ENCODE measurements at places on chromosomes 2 and 18. TPM values are rescaled to one million over a fixed set of nuclear protein-coding genes. Genes with fewer than 3 reads are reported as not detected.

The AQP12A gene
- polyA plus RNA-seq = not detected

The ACAA2 gene
- 119 TPM for polyA plus RNA-seq

The CLEC4F gene
- polyA plus RNA-seq = 2.4 TPM

The SNTG2 gene
- polyA plus RNA-seq = 1.0 TPM

The PCARE gene
- 0.04 TPM for polyA plus RNA-seq

The CD8A gene
- polyA plus RNA-seq = 0.73 TPM

The OXER1 gene
- 1.2 TPM for polyA plus RNA-seq

DNA sequence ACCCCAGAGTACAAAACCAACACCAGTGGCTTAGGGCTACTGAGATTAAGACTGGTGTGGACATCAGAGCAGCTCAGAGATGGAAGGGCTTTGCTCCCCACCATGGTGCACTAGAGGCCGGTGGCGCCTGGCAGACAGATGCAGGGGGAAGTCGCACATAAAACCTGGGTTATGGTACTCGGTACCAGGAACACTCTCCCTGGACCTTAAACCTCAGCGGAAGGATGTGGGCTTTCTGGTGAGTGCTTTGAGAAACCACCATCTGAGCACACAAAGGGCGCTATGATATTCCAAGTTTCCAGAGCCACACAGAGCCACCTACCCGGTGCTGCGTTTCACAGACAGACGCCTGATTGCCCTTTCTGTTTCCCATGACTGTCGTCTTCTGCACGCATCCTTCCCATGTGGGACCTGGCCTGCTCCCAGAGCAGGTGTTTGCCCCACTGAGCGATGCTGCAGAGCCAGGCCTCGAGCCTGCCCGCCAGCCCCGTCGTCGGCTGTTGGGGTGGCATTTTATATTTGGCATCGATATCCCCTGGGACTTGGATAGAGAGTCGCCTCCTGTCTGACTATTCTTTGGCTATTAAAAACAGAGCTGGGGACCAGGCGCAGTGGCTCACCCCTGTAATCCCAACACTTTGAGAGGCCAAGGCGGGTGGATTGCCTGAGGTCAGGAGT, 89.5 kb upstream of the ODC1 start:
- no peaks in the 10 kb centered on the region for H3K36me3 ChIP-seq
- H3K4me1 ChIP-seq = no peaks in the 10 kb centered on the region
- H3K27me3 ChIP-seq = no peaks in the 10 kb centered on the region

- no peak for DNase-seq
- no peak overlapping the region for H3K4me3 ChIP-seq
These were observed 9.9 kb upstream of the GAREM2 start for GRCh38 chr2:26162963-26163362.

GRCh38 chr2:11420671-11421070, 45.3 kb downstream of the E2F6 start:
- no peak overlapping the region for H3K4me3 ChIP-seq
- H3K27ac ChIP-seq = peak overlapping the region; percentile 72
- no peaks in the 10 kb centered on the region for H3K27me3 ChIP-seq

DNA sequence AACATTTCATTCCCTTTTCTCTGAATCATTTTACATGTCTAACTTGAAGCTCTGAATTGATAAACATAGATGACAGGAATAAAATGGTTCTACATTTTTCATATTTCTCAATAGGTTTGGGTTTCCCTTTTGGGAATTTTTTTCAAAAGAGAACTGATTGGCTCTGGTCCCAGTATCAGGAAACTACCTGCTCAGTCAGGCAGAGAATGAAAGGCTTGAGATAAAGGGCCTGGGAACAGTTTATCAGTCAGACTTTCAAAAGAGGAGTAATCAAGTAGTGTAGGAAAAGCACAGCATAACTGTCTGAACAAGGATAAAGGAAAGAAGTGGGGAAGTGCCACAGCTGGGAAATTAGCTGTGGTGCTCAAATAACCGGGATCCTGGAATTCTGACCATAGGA, 28.3 kb upstream of the CCL20 start:
- DNase-seq = no peak
- no peak overlapping the region for H3K27ac ChIP-seq
- H3K27me3 ChIP-seq = peaks cover 7% of the 10 kb centered on the region
- H3K4me3 ChIP-seq = no peak overlapping the region

- no peaks in the 10 kb centered on the region for H3K36me3 ChIP-seq
- H3K4me1 ChIP-seq = no peaks in the 10 kb centered on the region
- H3K4me3 ChIP-seq = no peak overlapping the region
- H3K27me3 ChIP-seq = no peaks in the 10 kb centered on the region
- no peak for DNase-seq
These were observed 10.5 kb downstream of the CYP27A1 start for GRCh38 chr2:218792433-218792832.

DNA sequence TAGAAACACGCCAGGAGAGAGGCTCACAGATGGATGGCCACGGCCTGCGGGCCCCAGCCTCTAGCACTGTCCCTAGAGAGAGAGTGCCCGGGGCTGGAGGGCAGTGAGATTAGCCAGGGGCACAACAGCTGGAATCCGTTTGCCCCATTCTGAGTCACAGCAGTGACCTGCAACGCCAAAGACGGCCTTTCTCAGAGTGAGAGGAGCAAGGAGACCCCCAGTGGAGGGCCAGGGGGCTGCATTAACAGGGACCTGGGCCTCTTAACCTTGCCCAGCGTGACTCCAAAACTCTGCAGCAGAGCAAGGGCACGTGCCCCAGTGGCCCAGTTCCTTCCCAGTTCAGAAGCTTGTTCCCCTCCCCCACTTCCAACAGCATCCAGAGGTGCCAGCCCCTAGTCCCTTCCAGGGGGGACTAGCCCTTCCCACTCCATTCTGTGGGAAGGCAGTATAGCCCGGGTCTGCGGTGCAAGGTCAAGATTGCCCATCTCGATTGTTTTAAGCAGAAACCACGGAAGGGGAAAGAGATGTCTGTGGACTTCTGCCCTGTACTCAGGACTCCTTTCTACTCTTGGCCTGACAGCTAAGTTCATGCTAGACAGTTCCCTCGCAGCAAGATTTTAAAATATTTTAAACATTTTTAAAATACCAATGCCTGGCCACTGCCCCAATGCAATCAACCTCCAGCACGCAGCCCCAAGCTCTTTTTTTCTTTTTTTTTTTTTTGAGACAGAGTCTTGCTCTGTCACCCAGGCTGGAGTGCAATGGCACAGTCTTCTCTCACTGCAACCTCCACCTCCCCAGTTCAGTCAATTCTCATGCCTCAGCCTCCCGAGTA, 50.9 kb upstream of the BIN1 start:
- H3K4me1 ChIP-seq = no peaks in the 10 kb centered on the region
- H3K27me3 ChIP-seq = no peaks in the 10 kb centered on the region
- H3K27ac ChIP-seq = no peak overlapping the region

- no peak for DNase-seq
- H3K4me3 ChIP-seq = no peak overlapping the region
- H3K36me3 ChIP-seq = no peaks in the 10 kb centered on the region
- no peaks in the 10 kb centered on the region for H3K4me1 ChIP-seq
- H3K27ac ChIP-seq = no peak overlapping the region
These were observed 71.2 kb downstream of the KCNG2 start for GRCh38 chr18:79868811-79869541.

- H3K4me1 ChIP-seq = peaks cover 20% of the 10 kb centered on the region
- peaks cover 4% of the 10 kb centered on the region for H3K36me3 ChIP-seq
- DNase-seq = no peak
- H3K27me3 ChIP-seq = no peaks in the 10 kb centered on the region
- peak overlapping the region; percentile 85 for H3K4me3 ChIP-seq
These were observed 1.4 kb downstream of the EHBP1 start for GRCh38 chr2:62706721-62707521.

GRCh38 chr2:133716166-133716565, 147.9 kb upstream of the NCKAP5 start:
- no peaks in the 10 kb centered on the region for H3K36me3 ChIP-seq
- no peak for DNase-seq
- no peaks in the 10 kb centered on the region for H3K27me3 ChIP-seq
- H3K4me1 ChIP-seq = no peaks in the 10 kb centered on the region
- H3K4me3 ChIP-seq = no peak overlapping the region

- H3K27ac ChIP-seq = no peak overlapping the region
- H3K36me3 ChIP-seq = no peaks in the 10 kb centered on the region
- H3K27me3 ChIP-seq = no peaks in the 10 kb centered on the region
- no peak overlapping the region for H3K4me3 ChIP-seq
- H3K4me1 ChIP-seq = peaks cover 13% of the 10 kb centered on the region
These were observed 58.9 kb upstream of the GATA6 start for GRCh38 chr18:22110461-22110924.

DNA sequence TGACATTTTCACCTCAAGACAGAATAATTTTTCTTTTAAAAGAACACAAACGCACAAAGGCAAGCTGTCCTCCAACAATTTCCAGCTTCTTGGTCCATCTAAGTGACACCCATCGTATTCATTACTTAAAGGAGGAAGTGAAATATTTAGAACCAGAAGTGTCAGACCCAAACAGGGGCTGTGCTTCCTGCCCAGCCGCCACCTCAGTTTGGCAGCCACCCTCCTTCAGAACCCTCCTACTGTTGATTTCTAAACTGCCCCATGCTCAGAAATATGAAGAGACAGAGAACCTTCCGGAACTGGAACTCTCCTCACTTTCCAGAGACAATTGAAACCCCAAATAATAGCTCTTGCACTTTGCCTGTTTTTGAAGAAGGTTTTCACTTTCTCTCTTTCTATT, 734.8 kb upstream of the SALL3 start:
- H3K4me1 ChIP-seq = no peaks in the 10 kb centered on the region
- H3K36me3 ChIP-seq = no peaks in the 10 kb centered on the region
- H3K4me3 ChIP-seq = no peak overlapping the region
- no peak overlapping the region for H3K27ac ChIP-seq

- H3K27ac ChIP-seq = no peak overlapping the region
- no peak for DNase-seq
- H3K27me3 ChIP-seq = peaks cover 12% of the 10 kb centered on the region
- no peak overlapping the region for H3K4me3 ChIP-seq
- no peaks in the 10 kb centered on the region for H3K4me1 ChIP-seq
These were observed 208.7 kb downstream of the CLIP4 start for GRCh38 chr2:29323961-29324360.

GRCh38 chr2:98161186-98161585, 74.2 kb downstream of the VWA3B start:
- H3K27me3 ChIP-seq = no peaks in the 10 kb centered on the region
- H3K27ac ChIP-seq = peak overlapping the region; percentile 79
- no peak overlapping the region for H3K4me3 ChIP-seq
- H3K4me1 ChIP-seq = peaks cover 75% of the 10 kb centered on the region

- H3K4me3 ChIP-seq = no peak overlapping the region
- DNase-seq = no peak
- no peaks in the 10 kb centered on the region for H3K27me3 ChIP-seq
- H3K27ac ChIP-seq = no peak overlapping the region
- peaks cover 6% of the 10 kb centered on the region for H3K4me1 ChIP-seq
These were observed 6.0 kb upstream of the NFATC1 start for GRCh38 chr18:79389689-79390088.

- H3K27me3 ChIP-seq = no peaks in the 10 kb centered on the region
- H3K27ac ChIP-seq = no peak overlapping the region
- no peaks in the 10 kb centered on the region for H3K4me1 ChIP-seq
- DNase-seq = no peak
These were observed 109.8 kb upstream of the SIX2 start for GRCh38 chr2:45119038-45119437.

DNA sequence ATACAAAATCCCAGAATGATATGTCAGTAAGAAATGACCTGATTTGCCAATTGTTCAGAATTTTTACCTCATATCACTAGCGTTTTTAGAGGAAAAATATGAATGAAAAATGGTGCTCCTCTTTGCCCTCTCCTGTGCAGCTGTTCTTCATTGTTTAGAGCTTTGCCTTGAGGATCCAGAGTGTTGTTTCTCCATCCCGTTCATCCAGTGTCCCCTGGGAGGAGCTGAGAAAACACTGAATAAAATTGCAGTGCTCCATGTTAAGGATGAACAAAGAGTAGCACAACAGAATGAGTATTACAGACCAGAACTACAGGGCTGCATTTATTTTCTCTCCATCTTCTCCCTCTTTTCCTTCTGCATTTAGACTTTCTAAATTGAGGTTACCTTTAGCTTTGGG, 133.1 kb downstream of the ADCYAP1 start:
- no peak overlapping the region for H3K27ac ChIP-seq
- no peaks in the 10 kb centered on the region for H3K4me1 ChIP-seq

DNA sequence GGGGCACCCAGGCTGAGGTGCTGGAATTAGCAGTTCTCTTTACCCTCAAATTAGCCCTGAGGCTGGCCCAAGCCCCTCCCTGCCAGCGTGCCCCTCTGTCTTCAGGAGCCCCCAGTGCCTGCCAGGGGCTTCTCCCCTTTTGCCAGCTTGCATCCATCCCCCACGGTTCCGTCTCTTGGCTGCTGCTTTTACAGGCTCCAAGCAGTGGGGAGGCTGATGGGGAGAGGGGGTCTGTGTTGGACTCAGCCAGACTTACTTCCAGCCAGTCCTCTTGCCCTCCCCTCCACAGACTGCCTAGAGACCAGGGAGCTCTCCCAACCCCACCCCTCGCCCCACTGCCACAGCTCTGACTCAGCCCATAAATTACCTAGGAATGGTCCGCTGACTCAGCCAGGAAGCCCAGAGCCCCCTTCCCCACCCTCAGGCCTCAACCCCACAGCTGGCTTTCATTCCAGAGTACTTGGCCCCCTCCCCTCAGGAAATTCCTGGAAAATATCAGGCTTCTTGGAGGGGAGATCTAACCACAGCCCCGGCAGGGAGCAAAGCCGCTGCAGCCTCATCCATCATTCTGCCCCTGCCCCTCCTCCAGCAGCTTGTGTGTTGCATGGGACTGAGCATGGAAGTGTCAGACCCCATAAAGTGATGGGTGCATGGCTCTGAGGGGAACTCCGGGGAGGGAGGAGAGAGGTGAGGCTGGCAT, 184.6 kb downstream of the ZFP36L2 start:
- H3K4me1 ChIP-seq = peaks cover 36% of the 10 kb centered on the region
- H3K27me3 ChIP-seq = no peaks in the 10 kb centered on the region
- no peaks in the 10 kb centered on the region for H3K36me3 ChIP-seq
- H3K4me3 ChIP-seq = no peak overlapping the region

All from heart right ventricle (tissue), 16 donors.